ENCODE measurements at places on chromosomes 13 and 19.
A peak's percentile ranks its signal among the peaks of the same experiment; 100 is the strongest.

DNA sequence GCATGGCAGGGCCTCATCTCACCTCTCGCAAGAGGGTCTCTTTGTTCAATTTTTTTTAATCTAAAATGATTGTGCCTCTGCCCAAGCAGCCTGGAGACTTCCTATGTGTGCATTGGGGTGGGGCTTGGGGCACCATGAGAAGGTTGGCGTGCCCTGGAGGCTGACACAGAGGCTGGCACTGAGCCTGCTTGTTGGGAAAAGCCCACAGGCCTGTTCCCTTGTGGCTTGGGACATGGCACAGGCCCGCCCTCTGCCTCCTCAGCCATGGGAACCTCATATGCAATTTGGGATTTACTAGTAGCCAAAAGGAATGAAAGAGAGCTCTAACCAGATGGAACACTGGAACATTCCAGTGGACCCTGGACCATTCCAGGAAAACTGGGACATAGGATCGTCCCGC lies 8.0 kb downstream of the FXYD3 start:
- no peak for DNase-seq

GRCh38 chr13:79833991-79834390 lies 353.0 kb downstream of the NDFIP2 start:
- DNase-seq: no peak

- no peak for DNase-seq
These were observed 9.6 kb upstream of the TNFRSF19 start for GRCh38 chr13:23560571-23561089.

DNA sequence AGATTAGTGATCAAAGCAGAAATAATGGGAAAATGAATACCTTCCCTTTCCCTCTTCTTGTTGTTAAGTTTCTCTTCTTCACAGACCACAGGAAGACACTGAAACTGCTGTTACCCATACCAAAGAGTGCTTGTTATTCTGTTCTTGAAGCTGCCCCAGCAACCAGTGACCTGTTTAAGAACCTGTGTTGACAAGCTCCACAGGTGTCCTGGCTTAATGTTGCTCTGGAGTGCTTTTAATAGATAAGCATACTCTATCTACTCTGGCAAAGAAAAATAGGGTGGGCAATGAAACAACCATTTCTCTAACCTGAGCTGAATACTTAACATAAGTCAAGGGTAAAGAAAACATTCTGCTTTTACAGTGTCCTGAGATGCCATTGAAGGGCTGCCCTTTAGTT lies 506.7 kb upstream of the GPC6 start:
- DNase-seq: peak; percentile 38

DNA sequence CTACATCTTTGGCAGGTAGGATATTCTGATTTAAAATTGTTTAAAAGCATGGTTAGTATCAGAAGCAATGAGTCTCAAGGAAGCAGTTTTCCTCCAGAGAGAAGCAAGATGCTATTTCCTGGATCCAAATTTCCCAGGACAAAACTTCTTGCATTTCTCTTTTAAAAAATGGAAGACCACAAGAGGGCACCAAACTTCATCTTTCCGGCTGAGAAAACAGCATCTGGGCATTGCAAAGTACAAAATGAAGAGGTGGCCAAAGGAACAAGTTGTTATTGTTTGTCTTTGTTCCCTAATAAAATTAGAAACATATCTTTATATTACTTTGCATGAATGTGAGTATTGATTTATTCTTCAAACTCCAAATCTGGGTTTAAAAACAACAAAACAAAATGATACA lies 60.0 kb upstream of the LRCH1 start:
- no peak for DNase-seq

GRCh38 chr13:35489050-35489449 lies 12.6 kb upstream of the MAB21L1 start:
- no peak for DNase-seq

GRCh38 chr19:1968279-1969175 lies 27.6 kb downstream of the CSNK1G2 start:
- no peak for DNase-seq

GRCh38 chr19:15398501-15399233 lies 19.1 kb upstream of the AKAP8 start:
- no peak for DNase-seq

DNA sequence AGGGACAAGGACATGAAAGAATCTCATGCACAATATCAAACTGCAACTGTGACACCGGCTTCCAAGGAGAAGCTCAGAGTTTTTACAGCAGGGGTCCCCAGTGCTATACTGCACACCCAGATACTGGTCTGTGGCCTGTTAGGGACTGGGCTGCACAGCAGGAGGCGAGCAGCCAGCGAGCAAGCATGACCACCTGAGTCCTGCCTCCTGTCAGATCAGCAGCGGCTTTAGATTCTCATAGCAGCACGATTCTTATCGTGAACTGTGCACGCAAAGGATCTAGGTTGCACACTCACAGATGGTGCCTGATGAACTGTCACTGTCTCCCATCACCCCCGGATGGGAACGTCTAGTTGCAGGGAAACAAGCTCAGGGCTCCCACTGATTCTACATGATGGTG lies 13.1 kb upstream of the CD22 start:
- no peak for DNase-seq

GRCh38 chr19:47510516-47511127 lies 4.2 kb downstream of the NAPA start:
- DNase-seq: no peak

GRCh38 chr19:17021328-17021727 lies 5.3 kb downstream of the CPAMD8 start:
- no peak for DNase-seq

DNA sequence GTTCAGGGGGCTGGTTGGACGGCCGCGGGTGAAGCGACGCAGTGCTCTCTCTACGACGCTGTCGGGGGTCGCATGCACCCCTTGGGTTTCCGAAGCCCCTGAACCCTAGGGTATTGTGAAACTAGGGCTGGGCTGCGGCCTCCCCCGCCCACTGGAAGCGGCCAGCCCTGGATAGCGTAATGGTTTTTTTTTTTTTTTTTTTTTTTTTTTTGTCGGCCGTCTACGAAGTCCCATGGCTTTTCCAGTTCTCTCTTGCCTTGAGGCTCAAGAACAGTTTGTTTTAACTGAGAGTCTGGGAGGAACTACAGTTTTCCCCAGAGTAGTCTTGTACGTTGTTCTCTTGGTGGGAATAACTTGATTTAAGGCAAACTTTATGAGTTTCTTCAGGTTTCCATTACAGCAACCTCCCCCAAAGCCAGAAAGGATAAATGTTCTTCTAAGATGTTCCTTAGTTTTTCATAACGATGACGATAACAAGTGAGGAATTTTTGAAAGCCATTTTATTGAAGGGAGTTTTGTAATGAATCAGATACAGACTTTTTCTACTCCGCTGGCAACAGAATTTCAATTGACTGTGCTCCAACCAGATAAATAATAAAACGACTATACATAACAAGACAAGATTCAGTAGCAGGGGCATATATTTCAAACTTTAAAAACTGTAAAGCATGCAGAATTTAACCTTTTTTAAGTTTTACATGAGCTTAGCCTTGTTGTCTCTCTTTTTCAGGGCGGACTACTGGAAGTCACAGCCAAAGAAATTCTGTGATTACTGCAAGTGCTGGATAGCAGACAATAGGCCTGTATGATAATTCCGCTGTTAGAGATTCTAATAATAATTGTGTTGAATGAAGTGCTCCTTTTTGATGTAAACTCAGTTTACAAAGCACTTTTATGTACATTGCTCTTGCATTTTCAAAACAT lies 867 bp downstream of the WBP4 start:
- DNase-seq: no peak

DNA sequence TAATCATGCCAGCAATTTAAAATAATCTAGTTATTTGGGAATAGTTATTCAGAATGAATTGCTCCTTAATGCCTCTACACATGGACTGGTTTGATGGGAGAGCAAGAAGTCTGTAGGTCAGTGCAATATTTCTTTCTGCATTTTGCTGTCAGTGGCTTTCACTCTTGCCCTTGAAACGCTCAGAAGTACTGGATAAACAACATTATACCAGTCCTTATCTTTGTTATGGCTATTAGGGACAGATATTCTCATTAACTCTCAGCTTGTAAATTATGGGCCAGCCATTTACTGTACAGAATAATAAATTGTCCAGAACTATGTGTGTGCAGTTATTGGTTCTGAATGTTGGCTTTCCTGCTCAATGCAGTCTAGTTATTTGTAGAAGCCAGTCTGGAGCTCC lies 224.4 kb downstream of the OXGR1 start:
- DNase-seq: no peak

DNA sequence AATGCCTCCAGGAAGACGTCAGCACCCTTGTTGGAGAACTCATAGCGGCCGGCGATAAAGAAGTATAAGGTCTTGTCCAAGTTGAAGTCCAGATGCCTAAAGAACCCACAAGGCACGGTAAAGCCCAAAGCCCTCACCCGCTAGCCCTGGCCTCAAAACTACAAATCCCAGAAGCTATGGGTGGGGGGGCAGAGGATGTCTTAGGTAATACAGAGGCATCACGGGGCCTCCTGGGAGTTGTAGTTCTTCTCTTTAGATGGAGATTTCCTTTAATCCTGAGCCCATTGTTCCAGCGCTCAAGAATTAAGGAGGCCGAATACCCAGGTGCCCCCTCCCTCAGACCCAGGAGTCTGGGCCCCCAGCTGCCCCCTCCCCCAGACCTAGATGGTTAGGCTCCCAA lies 10.8 kb downstream of the GYS1 start:
- no peak for DNase-seq

- peak; percentile 66 for DNase-seq
These were observed 671 bp downstream of the ZDHHC20 start for GRCh38 chr13:21458451-21458812.

GRCh38 chr19:58474291-58474996 lies 1.7 kb upstream of the ZNF446 start:
- DNase-seq: no peak

DNA sequence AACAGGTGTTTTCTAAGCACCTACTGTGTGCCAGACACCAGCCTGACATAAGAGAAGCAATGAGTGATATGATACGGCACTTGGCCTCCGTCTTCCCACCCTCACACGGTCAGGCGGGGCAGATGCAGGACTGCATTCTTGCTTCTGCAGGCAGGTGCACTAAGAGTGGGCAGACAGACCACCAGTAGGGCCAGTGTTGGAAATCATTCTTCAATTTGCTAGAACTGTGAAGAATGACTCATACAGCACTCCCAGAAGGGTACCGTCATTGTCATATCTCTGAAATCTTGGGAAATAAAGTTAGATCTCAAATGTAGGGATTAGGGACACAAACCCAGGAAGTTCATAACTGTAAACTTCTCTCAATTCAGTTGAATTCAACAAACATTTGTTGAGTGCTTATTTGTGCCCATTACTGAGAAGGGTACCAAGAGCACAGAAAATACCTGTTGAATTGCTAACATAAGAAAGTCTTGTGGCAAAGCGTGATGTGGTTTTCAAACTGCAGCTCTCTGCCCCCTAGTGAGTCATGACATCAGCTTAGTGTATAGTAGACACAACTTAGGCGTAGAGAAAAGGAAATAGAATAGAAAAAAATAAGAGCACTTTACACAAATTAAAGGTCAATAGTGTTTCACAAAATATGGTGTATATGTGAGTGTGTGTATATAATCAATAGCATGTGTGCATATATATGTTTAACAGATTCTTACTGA lies 76.1 kb downstream of the TEX26 start:
- DNase-seq: no peak

DNA sequence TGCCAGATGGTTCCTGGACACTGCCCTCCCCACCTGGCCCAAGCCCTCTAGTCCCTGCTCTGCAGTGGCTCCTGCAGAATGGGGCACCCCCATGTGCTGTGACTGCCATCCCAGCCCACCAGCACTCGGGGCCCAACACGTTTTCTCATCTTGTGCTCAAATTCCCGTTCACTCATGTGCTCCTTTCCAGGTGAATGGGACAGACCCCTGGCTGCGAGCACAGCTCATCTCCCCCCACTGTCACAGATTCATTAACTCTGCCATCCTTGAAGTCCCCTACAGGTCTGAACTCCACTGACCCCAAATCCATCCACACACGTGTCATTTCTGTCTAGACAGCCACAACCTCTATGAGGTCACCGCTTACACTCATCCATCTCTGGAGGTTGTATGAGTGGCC lies 23.6 kb downstream of the TUBA3C start:
- no peak for DNase-seq

DNA sequence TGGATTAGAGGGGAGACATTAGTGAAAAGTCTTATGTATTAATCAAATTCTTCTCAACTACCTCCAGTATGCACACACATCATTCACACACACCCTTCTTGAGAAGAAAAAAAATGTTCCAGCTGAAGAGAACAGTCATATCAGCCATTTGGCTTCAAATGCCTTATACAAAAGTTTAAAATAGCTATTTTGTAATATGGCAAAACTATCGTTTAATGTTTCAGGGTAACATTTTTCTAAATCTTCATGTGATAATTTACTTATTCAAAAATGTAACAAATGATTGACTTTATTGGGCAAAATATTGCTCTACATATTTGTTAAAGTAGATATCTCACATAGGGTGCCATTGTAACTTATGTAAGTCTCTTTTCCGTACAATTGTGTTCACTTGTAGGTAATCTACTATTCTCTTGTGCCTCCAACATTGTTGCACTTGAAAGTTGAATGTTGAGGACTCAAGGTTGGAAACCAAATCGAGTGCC lies 13.6 kb downstream of the ZIC2 start:
- DNase-seq: no peak

- no peak for DNase-seq
These were observed at the start of gene PLVAP for GRCh38 chr19:17376935-17377600. PLVAP (minus strand) TSS chr19:17377342; CDS start chr19:17377288, 54 bp downstream.

DNA sequence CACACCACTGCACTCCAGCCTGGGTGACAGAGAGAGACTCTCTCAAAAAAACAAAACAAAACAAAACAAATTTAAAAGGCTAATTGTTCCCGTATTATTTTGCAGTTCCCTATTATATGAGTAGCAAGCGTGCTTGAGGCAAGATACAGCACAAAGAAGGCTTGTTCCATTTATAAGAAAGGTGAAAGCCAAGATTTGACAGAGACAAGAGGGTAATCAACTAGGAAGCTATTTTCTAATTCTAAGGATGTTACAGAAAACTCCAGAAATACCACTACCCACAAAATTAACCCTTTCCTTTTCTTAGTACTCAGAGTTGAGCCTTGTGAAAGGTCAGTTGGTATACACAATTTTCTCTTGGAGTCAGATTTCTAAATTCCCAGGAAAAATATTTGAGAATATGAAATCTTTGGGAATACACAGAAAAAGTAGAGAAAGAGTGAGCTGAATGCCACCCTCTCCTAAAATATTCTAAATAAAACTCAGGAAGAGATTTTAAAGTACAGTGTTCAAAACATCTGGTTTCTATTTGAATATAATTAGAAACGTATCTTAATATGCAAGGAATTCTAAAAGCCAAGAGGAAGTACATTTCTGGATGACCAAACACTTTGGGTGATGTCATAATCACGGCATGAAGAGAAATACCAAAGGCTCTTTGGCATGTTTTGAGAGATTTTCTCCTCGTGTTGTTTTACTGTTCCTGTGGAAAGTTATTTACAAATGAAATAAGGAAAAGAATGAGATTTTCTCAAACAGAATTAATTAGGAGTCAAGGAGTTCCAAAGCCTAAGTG lies 63.0 kb upstream of the FLT1 start:
- no peak for DNase-seq

DNA sequence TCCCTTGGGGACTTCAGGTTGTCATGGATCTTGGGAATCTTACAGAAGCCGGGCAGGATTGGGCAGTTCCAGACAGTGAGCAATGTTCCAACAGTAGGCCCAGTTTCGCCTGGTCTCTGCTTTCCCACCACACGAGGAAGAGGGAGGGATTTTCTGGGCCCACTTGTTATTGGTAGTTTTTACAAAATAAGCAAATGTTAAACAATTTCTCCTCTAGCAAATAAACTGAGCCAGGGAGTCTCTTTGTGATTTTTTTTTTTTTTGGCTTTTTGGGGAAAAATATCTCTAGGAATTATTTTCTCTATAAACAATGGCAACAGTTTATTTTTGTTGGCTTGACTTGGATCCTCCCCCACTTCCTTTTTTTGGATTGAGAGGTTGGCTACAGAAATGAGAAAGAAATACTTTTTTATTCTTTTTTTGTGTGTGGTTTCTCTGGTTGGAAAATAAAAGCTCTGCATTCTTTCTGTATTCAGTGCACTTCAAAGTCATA lies 89.3 kb downstream of the TM9SF2 start:
- no peak for DNase-seq
